ENCODE measurements at places on chromosomes 13 and 19. TPM values are rescaled to one million over a fixed set of nuclear protein-coding genes. Genes with fewer than 3 reads are reported as not detected.
A peak's percentile ranks its signal among the peaks of the same experiment; 100 is the strongest.

- DNase-seq: no peak
Observed at GRCh38 chr13:111131048-111131447, 15.9 kb downstream of the ARHGEF7 start.

- DNase-seq: peak; percentile 90
Observed at GRCh38 chr13:43054803-43055802, 31.7 kb downstream of the DNAJC15 start.

- DNase-seq: no peak
Observed at GRCh38 chr19:10052602-10053360, 33.3 kb upstream of the SHFL start.

Gene LACC1
- total RNA-seq: 22.9 TPM

DNA sequence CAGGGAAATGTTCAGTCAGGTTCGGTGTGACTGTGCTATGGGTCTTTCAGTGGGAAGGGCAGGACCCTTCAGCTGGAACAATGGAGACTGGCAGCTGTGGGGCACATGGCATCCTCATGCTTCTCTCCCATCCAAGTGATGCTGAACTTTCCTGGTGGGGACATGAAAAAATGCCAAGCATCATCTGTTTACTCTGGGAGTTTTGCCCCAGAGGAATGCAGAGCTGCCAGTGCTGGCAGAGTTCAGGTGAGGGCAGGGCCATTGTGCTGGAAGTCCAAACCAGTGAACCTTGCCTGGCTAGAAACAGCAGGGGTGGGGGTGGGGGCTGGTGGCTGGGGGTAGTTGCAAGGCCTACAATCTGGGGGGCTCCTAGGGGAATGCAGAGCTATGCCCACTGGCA lies 1320.6 kb downstream of the PCDH9 start:
- DNase-seq: no peak
